ENCODE measurements at places on chromosomes 12 and 14. TPM values are rescaled to one million over a fixed set of nuclear protein-coding genes. Genes with fewer than 3 reads are reported as not detected.

CCDC177 gene
- 7.8 TPM for total RNA-seq

GPRC5A gene
- total RNA-seq, result not detected

NAA30 gene
- total RNA-seq, result 21.4 TPM

AHNAK2 gene
- 44.8 TPM for total RNA-seq

KLHL33 gene
- 0.15 TPM for total RNA-seq

TEX22 gene
- 2.7 TPM for total RNA-seq

RNASE1 gene
- not detected for total RNA-seq

SMOC1 gene
- 0.49 TPM for total RNA-seq

GARIN6 gene
- total RNA-seq, result not detected

DNA sequence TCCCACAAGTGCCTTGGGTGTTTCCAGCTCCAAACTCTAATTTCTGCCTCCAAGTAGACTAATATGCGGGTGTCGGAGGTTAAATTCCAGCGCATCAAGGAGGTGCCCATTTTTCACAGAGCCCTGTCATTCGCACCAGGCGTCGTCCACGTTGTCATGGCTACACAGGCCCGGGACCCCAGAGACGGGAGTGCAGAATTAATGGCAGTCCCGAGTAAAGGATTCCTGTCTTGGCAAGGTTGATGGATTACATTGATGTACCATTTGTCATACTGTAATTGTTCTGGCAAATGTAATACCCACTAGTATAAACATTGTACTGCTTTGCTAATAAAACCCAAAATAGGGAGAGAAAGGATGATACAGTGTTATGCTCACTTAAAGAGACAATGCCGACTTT is 222.9 kb upstream of the MYL2 start:
- peak; percentile 25 for DNase-seq

DNA sequence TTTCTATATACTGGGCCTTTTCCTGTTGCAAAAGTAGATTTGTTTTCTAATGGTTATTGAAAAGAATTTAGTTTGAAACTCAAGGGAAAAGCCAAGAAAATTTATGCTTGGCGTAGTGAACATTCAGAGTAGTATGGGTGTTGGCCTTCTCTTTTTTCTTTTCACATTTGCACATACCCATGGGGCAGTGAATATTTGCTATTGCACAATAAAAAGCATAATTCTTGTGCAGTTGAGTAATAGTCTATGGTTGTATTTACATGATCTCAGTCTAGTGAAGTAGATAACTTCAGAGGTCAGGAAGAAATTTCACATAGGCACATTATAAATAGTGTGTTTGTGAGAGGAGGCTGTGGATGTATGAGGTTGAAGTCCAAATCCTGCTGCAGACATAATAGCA is 158.1 kb downstream of the FLRT2 start:
- DNase-seq, result no peak

DNA sequence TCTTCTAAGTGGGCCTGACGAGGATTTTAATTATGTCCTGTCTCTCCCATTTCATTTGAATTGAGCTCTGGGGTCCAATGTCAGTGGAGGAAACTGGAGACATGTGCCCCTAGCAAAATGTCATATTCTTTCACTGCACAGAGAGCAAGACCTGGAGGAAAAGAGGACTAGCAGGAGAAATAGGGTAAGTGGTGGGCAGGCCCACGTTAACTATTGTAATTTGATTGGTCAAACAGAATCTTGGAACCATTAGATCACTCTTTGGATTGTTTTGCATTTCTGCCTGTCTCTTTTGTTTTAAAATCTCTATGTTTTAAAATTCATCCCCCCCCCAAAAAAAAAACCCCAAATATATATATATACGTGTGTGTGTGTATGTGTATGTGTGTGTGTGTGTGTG is 113.9 kb upstream of the PELI2 start:
- no peak for DNase-seq

- DNase-seq, result no peak
These were observed 49.4 kb downstream of the LRRC9 start for GRCh38 chr14:59969319-59969718.

DNA sequence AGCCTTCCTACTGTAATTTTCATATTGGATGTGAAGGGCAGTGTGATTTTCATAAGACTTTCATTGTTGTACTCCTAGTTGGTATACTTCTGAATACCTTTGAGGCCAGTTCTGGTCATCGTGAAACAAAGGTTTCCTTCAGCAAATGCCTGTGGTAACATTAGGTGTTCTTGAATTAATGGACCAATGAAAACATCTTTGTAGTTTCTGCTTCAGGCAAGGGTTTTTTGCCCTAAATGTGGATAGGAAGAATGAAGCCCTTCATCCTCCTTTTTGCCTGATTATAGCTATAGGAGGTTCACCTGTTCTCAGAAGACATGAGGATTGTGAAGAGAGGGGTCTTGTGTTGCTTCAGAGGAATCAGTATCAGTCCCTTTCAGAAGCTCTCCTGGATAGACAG is 60.7 kb downstream of the PTPN11 start:
- DNase-seq, result no peak

GRCh38 chr14:33285902-33286700 is 347.4 kb downstream of the NPAS3 start:
- no peak for DNase-seq

- DNase-seq, result no peak
These were observed 370.2 kb upstream of the TMTC1 start for GRCh38 chr12:30153981-30154380.

DNA sequence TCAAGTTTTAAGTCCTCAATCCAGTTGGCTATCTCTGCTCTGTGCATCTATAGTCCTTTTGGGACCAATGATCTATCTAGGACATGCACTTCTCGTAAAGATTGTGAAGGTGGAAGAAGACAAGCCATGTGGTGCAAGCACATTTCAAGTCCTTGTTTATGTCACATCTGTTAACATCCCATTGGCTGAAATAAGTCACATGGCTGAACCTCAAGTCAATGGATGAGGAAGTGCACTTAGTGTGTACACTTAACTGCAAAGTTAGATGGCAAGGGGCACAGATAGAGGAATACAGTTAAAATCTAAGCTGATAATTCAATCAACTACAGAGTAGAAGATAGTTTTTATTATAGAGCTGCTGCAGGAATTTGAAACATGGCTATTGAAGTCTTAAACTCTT is 362.8 kb upstream of the TBX3 start:
- DNase-seq, result no peak

DNA sequence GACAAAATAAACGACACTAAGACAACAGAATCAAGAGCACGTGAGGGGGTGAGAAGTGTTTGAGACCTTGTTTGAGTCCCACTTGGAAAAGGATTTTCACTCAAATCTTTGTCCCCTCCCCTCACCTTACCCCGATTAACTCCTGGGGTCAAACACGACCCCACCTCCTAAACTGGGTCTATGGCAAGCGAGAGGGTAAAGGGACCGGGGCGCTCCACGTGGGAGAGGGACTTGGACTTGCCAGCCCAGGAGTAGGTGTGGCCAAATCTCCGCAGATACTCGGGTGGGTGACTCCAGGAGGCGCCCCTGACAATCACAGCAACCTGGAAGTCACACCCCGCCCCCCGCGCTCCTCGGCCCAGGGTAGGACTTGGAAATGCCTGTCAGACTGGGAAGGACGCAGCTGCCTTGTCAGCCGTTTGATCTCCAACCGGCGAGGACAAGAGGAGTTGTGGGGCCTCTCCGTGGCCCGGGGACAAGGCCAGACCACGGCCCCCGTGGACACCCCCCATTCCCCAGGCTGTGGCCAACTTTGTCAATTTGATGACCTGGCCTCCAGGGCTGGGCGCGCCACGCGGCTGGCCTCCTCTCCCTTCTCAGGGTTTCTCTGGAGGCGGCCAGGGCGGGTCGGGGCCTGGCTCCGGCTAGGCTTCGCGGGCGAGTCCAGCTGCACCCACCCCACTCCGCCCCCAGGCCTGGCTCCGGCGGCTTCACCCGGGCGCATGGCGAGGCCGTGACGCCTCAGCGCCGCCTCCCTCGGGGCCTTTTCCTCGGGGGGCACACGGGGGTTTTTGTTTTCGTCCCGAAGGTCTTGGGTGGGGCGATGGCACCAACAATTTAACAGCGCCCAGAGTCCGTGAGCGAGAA is 1.1 kb upstream of the BCL11B start:
- peak; percentile 73 for DNase-seq

- DNase-seq, result no peak
These were observed 4.7 kb upstream of the CCER1 start for GRCh38 chr12:90959538-90960139.

DNA sequence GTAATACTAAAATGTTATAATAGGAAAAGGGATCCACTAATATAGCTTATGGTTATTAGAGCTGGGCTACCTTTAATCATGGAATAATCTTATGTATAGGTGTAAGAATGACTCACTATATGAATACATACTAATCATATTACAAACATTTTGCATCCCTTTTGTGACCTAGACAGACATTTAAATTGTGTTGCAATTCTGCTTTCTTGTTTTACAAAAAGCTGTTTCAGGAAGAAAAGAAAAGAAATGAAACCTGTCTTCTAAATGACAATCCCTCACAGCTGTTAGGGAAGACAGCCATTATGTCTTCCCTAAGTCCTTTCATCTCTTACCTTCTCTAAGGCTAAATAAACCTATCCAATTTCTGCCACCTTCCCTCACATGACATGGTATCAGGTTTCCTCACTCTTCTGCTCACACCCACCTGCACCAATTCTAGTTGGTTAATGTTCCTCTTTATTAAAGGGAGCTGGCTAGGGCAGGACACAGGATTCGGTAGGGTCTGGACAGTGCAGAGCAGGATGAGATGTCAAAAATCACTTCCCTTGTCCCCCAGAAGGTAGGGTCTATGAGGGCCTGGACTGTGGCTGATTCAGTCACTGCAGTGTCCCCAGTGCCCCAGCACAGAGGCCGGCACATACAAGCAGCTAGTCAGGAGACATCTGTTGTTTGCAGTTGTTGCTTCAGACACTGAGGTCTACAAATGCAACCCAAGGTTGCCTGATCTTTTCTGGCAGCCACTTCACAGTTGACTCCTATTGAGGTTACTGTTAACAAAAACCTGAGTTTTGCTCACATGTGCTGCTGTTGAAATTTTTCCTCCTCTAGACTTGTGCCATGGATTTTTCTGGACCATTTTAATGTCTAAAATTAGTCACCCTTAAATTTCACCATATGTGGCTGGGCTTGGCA is 3.7 kb downstream of the DHRS7 start:
- no peak for DNase-seq

- no peak for DNase-seq
These were observed 176.7 kb downstream of the PAH start for GRCh38 chr12:102740141-102740955.

- no peak for DNase-seq
These were observed 26.1 kb upstream of the APOLD1 start for GRCh38 chr12:12759234-12759915.

GRCh38 chr14:80906946-80907345 is 34.6 kb downstream of the CEP128 start:
- DNase-seq, result no peak

DNA sequence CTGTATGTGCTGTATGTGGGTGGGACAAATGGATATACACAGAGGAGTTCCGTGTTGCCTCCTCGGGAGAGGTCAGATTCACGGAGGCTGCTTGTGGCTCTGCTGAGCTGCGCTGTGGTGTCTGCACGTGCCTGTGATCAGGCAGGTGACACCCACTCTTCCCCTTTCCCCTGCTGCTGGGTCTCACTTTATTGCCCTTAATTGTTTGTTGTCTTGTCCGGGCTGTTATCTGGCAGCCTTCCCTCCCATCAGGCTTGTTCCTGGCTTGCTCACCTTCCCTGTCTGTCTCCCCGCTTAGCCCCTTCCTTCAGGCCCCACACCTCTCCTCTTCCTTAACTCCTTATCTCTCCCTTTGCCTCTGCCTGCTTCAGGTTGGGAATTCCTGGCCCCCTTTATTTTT is 13.5 kb downstream of the WNT5B start:
- no peak for DNase-seq

DNA sequence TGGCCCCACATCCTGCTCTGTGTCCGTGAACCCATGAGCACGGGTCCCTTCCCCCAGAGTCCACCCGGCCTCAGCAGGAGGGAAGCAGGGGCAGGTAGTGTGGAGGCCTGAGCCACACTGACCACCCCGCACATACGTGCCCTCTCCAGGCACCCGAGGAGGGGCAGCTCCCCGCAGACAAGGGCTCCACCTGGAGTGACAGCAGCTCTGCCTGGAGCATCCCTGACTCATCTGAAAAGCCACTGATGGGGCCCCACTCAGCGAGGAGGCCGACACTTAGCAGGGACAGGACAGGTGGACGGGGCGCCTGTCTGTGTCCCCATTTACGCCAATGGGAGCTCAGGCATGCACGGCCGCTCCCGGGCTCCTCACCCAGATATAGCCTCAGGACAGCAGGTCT is 237.6 kb upstream of the SFSWAP start:
- DNase-seq, result no peak

DNA sequence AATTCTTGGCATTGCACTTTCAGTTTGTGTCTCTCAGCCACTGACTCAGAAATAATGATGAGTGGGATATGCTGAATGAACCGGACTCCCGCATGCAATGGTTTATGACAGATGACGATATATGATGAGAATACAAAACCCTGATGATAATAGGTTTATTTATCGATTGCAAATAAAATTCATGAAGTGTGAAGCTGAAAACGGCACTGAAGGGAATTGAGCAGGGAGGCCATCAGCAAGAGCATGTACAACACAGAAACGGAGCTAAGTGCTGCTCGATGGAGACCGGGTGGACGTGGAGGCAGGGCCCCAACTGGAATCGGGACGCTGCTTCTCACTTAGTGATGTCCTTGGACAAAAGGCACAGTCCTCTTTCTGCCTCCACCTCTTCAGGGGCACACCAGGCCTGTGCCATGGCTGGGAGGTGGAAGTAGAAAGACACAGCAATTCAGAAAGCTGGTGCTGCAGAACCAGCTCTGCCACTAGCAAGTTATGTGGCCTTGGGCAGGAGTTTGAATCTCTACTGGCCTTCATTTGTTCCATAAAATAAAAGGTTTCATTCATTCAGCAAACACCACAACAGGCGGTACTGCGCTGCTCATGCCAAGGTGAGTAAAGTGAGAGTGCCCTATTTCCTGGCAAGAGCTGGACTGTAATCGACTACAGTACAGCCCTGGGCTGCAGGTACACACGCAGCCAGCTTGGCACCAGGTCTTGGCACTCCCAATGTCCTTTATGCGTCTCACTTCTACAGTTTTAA is 117.0 kb downstream of the EGLN3 start:
- DNase-seq, result no peak

GRCh38 chr12:55024575-55024974 is 4.8 kb downstream of the NEUROD4 start:
- DNase-seq, result no peak

DNA sequence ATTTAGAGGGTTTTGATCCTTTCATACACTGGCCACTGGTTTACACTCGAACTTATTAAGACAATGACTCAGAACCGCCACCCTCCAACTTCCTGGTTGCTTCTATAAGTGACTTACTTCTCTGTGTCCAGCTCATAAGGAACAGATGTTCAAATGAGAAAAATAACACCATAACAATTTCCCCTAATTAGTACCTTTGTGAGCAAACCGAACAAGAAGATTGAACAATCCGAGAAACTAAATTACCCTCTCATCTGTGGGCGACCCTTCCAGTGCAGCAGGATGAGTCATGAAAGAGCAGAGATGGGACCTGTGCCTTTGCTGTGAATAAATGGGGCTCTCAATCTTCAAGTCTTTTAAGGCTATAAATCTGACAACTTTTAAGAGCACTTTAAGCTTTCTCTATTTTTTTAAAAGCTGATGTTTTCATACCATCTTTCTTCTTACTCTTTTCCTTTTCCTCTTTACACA is 146.8 kb upstream of the RASSF8 start:
- no peak for DNase-seq

- DNase-seq, result no peak
These were observed 163.7 kb downstream of the CALM1 start for GRCh38 chr14:90560558-90560957.
